ENCODE measurements at places on chromosomes 3 and 15.
A peak's percentile ranks its signal among the peaks of the same experiment; 100 is the strongest.

DNA sequence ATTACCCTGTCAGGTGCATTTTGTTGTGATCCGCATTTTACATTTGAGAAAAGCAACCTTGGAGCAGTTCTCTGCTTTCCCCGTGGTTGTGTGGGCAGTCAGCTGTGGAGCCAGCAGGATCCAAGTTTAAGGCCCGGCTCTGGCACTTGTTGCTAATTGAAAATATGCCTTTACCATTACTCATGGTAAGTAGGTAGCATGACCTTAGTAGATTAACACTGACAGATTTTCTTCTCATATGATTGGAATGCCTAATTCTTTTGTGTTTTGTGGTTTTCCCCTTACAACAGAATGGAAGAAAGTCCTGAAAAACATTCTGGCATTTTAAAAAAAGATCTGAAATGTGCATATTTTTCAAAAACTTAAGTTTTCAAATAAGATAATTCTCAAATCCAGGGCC lies 246.5 kb upstream of the LRRN1 start:
- no peaks in the 10 kb centered on the region for H3K36me3 ChIP-seq
- H3K4me1 ChIP-seq, result no peaks in the 10 kb centered on the region
- no peak overlapping the region for H3K4me3 ChIP-seq
- DNase-seq, result no peak

DNA sequence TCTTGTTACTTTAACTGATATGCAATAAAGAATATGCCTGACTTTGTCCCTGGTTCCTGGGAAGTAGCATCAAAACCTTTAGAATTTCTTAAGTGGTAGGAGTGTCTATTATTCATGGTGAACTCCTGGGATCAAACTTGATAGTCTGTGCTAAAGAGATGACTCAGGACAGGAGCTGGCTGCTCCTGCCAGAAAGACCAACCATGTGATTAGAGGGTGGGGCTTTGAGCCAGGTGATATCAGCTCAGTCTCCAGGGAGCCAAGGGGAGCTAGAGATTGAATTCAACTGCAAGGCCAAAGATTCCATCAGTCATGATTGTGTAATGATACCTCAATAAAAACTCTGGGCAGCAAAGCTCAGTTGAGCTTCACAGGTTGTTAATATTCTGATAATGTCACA lies 20.6 kb upstream of the TMC3 start:
- H3K36me3 ChIP-seq, result no peaks in the 10 kb centered on the region
- H3K4me3 ChIP-seq, result no peak overlapping the region
- no peak for DNase-seq
- no peak overlapping the region for H3K27ac ChIP-seq

GRCh38 chr3:129599607-129600006 lies 6.9 kb downstream of the PLXND1 start:
- peak overlapping the region; percentile 65 for H3K27ac ChIP-seq
- H3K4me3 ChIP-seq, result peak overlapping the region; percentile 50
- H3K4me1 ChIP-seq, result peaks cover 60% of the 10 kb centered on the region
- no peak for DNase-seq
- H3K36me3 ChIP-seq, result peaks cover 5% of the 10 kb centered on the region
- no peaks in the 10 kb centered on the region for H3K27me3 ChIP-seq

GRCh38 chr15:63349156-63349555 lies 32.5 kb downstream of the CA12 start:
- H3K4me3 ChIP-seq, result no peak overlapping the region
- no peaks in the 10 kb centered on the region for H3K4me1 ChIP-seq
- H3K27me3 ChIP-seq, result peaks cover 21% of the 10 kb centered on the region
- no peak for DNase-seq
- no peak overlapping the region for H3K27ac ChIP-seq

DNA sequence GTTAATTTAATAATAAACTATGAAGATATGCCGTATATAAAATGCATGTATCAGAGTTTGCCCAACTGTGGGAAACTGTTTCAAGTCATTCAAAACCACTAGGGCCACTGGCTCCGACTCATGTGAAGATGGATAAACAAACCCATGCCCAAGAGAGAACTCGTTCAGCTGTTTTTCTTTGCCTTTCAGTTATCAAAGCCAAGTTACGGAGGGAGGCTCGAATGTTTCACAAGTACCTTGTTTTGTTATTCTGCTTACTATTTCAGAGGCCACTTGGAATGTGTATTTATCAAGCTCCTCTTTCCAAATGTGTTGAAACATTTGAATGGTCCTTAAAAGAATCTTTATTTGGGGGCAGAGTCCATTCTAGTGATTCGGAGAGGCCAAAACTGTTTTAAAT lies 82.1 kb downstream of the DUT start:
- no peak overlapping the region for H3K4me3 ChIP-seq
- no peak overlapping the region for H3K27ac ChIP-seq
- H3K36me3 ChIP-seq, result no peaks in the 10 kb centered on the region
- H3K27me3 ChIP-seq, result peaks cover 17% of the 10 kb centered on the region
- no peaks in the 10 kb centered on the region for H3K4me1 ChIP-seq

GRCh38 chr15:40454904-40455391 lies 14.2 kb downstream of the BAHD1 start:
- H3K4me1 ChIP-seq, result peaks cover 70% of the 10 kb centered on the region
- peaks cover 14% of the 10 kb centered on the region for H3K36me3 ChIP-seq
- no peak for DNase-seq
- H3K27ac ChIP-seq, result peak overlapping the region; percentile 88

GRCh38 chr3:110311541-110311940 lies 760.1 kb upstream of the NECTIN3 start:
- no peak overlapping the region for H3K27ac ChIP-seq
- DNase-seq, result no peak
- peaks cover 5% of the 10 kb centered on the region for H3K4me1 ChIP-seq
- no peak overlapping the region for H3K4me3 ChIP-seq
- no peaks in the 10 kb centered on the region for H3K36me3 ChIP-seq
- H3K27me3 ChIP-seq, result no peaks in the 10 kb centered on the region

DNA sequence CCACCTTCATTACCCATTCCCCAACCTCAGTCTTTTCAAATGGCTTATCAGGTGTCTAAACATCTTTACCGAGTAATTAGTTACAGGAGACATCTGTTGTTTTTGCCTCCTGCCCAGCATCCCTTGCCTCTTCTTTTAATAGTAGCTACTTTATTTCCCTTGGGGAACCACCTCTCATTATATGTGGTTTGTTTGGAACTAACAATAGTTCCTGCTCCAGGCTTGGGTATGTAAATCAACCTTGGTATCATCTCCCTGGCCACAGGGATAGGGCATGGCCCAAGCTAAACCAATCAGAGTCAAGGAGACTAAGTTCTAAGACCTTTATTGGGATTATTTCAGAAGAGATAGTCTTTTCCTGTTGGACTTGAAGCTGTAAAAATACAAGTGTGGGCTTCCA lies 76.6 kb downstream of the ETV5 start:
- no peak for DNase-seq
- H3K27me3 ChIP-seq, result peaks cover 49% of the 10 kb centered on the region
- no peaks in the 10 kb centered on the region for H3K4me1 ChIP-seq
- no peak overlapping the region for H3K4me3 ChIP-seq
- H3K27ac ChIP-seq, result no peak overlapping the region

- H3K27ac ChIP-seq, result peak overlapping the region; percentile 52
- H3K36me3 ChIP-seq, result peaks cover 2% of the 10 kb centered on the region
- H3K27me3 ChIP-seq, result no peaks in the 10 kb centered on the region
These were observed 51.8 kb downstream of the IQSEC1 start for GRCh38 chr3:13021141-13022114.

DNA sequence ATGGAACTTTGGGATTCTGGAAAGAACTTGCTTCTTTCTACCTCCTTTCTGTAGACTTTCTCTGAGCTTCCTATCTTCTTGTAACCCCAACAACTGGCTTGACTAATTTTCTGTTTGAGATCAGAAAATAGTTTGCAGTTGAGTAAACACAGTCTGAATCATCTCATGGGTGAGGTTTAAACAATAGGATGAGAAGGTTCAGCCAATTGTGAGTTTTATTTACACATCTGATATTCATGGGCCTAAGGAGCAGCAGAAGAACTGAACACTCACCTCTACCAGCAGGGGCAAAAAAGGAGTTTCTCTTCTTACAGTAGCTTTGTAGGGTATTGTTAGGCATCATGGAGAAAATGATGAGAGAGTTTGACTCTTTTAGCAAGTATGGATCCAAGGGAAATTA lies 54.2 kb downstream of the DTWD1 start:
- no peak overlapping the region for H3K4me3 ChIP-seq
- no peaks in the 10 kb centered on the region for H3K36me3 ChIP-seq
- DNase-seq, result no peak
- no peak overlapping the region for H3K27ac ChIP-seq
- H3K4me1 ChIP-seq, result no peaks in the 10 kb centered on the region

- H3K36me3 ChIP-seq, result no peaks in the 10 kb centered on the region
- peaks cover 24% of the 10 kb centered on the region for H3K27me3 ChIP-seq
- no peak overlapping the region for H3K27ac ChIP-seq
- no peak overlapping the region for H3K4me3 ChIP-seq
- H3K4me1 ChIP-seq, result no peaks in the 10 kb centered on the region
These were observed 194.5 kb downstream of the MEX3B start for GRCh38 chr15:81851325-81851724.
